ENCODE measurements at places on chromosomes 6 and 20. TPM values are rescaled to one million over a fixed set of nuclear protein-coding genes. Genes with fewer than 3 reads are reported as not detected.

VEGFA gene
- total RNA-seq: 50.7 TPM

MYBL2 gene
- total RNA-seq: 85.4 TPM

SLC13A3 gene
- total RNA-seq: not detected

SH3BGRL2 gene
- not detected for total RNA-seq

FNDC1 gene
- total RNA-seq: not detected

GRIK2 gene
- total RNA-seq: not detected

DNA sequence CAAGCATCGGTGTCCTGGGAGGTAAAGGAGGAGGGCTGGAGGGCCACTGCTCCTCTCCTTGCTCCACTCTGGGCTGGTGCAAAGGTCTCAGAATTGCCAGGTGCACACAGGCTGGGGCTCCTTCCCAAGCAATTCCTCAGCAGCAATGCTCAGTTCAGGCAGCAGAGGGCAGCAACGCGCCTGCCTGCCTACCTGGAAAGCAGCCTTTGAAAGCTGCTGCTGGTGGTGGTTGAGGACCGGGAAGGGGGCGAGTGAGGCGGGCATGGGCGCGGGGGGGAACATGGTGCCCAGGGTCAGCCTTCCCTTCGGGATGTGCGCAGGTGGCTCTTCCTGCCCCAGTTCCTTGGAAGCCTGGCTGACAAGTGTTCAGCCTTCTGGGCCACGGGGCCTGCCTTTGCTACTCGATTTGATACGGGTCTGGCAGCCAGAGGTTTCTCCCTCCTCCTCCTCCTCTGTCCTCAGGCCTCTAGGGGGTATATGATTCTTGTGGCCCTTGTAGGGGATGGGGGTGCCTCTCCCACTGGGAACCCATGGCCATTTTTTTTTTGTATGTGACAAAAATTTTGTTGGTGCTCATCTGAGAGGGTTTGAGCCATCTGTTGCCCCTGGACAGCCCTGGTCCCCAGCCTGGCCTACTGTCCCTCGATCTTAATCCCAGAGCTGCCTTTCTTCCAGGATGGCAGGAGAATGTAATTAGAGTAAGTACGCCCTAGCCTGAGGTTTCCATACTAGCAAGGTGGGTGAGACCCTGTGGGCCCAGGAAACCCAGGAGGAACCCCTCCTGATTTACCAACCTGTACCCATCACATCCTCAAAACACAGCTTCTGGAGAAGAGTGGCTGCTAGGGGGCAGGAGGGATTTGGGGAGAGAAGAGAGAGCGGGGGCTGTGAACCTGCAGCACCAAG is 20.1 kb downstream of the MRPS18A start:
- DNase-seq: peak; percentile 71

DNA sequence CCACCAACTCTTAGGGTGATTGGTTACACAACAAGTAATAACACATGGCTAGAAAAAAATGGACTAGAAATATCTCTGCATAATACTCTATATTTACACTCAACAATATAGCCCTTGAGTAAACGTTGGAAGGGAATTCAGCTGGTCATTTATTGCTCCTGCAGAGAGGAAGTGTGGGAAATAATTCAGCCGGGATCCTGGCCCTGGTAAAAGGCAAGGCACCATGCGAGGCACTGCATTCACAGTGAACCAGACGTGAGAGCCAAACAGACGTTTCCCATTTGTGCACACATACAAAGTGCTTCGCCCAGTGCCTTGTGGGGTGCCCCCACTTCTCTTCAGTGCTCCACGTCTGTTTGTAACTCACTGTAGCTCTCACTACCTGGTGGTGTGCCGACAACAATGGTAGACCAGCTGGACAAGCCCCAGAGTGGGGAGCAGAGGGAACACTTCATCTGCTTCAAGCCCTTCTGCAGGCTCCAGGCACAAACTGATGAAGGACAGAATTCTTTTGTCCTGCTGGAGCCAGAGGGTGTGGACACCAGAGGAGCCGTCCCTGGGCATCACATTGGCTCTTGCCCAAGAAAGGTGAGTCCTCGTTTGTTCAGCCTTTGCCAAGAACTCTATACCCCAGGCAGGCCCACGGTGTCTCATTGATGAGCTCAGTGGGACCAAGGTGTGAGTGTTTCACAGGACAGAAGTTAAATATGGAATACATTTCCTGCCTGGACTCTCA is 18.8 kb downstream of the SYNDIG1 start:
- DNase-seq: no peak

- no peak for DNase-seq
These were observed 10.9 kb upstream of the F13A1 start for GRCh38 chr6:6331393-6331792.

- no peak for DNase-seq
These were observed 84.4 kb downstream of the SAMD3 start for GRCh38 chr6:130138116-130138908.

GRCh38 chr6:53894091-53894490 is 99.3 kb downstream of the LRRC1 start:
- no peak for DNase-seq

DNA sequence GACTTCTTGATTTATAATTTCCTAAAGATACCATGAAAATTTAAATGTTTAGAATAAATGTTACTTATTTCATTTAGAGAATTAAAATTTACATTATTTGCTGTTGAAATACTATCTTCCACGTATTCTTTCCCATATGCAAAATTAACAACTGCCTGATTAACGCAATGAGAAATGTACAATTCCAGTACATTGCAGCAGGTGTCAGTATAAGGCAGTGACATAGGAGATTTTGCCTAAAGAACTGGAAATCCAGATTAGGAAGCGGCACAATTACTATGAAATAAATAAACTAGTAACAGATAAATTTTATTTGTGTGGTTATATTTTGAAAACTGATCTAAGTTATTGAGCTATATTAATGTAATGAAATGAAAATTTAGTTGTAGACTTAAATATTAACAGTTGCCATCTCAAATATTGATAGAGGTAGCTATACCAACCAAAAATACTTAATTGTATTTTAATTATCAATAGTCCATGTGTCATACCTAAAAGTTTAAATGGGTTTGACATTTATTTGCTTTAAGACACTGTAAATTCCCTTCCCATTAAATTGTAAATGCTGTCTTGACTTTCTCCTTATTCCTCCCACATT is 300.2 kb downstream of the UTRN start:
- no peak for DNase-seq

GRCh38 chr6:25954756-25955155 is 7.8 kb upstream of the TRIM38 start:
- DNase-seq: no peak

DNA sequence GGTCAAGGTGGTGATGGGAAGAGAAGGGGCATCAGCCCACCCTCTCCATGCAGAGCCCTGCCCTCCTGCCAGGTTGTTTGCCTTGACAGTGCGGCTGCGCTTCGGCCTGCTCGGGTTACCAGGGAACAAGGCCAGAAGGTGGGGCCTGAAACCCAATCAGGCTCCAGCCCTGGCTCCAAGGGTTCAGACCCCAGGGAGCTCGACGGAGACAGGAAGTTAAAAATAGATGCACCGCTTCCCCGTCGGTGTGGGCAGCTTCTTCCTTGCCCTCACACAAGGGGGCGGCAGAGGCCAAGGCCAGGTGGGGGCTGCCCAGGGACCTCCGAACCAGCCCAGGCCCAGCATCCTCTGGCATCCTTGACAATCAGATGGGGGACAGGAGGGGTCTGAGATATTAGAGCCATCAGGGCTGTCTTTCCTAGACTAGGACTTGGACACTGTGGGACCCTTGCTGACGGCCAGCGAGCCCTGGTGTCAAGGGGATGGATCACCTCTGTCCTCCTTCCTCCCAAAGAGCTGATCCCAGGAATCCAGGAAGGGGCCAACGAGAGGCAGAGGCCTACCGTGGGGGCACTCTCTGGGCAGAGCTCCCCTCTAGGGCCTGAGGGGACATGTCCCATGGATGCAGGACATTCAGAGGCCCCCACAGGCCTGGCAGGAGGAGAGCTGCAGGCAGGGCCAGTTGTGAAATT is 65.2 kb downstream of the RIPOR3 start:
- no peak for DNase-seq

- no peak for DNase-seq
These were observed 53.6 kb downstream of the CDS2 start for GRCh38 chr20:5180421-5180820.

DNA sequence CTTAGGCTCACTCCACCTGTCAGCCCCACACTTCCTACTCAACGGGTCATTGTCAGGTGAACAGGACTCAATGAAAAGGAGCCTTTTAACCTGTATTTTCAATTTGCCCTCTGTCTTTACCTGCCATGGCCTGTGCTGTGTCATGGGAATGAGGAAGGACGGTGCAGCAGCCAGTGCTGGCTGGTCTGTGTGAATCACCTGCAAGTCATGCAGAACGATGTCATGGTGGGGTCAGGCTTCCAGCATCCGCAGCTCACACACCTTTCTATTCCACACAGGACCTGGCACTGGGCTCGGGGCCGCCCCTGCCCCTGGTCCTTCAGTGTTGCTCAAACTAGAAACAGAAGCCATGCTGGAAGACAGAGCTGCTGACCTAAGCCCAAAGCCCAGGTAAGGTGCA is 188.7 kb upstream of the GMDS start:
- no peak for DNase-seq

DNA sequence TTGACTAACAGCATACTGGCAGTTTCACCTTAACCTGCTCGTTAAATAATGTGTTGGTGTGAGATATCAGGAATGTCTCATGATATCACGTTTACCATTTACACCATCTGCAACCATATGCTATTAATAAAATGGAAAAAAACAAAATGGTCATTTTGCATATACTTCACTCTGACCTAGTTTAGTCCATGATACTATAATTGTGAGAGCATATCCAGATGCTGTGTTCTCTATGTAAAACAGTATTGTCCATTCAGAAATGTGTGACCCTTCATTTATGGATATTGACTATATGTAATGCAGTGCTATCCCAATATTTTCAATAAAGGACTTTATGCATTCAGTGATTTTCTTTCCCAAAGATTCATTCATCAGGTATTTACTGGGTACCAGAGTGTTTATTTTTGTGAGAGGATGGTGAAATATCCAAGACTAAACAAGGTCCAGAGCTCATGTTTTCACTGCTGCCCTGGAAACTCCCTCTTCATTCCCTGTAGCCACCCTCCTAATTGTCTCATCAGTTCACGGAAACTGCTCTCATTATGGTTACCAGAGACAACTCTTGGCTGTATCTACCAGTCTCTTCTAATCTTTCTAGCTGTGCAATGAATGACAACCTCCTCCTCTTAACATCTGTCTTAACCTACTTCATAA is 25.7 kb upstream of the HINT3 start:
- DNase-seq: no peak

GRCh38 chr6:130307752-130308361 is 58.0 kb upstream of the TMEM200A start:
- DNase-seq: no peak

GRCh38 chr6:8738951-8739350 is 303.6 kb upstream of the SLC35B3 start:
- DNase-seq: no peak

DNA sequence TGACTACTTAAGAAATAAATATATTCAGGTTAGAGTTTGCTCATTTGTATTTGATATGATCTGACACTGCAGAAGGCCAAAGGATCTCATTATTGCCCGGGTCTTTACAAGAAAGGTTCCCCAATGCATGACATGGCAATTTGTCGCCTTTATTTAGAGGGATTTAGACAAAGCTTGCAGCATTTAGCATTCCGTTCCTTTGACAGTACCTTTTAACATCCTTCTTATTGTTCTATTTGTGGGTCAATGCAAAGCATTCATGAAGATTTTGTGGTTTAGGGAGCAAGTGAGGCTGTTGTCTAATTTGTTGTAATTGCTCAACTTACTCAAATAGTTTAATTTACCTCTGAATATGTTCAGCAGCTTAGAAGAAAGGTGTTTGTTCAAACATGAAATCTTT is 230.8 kb upstream of the FLRT3 start:
- DNase-seq: no peak

DNA sequence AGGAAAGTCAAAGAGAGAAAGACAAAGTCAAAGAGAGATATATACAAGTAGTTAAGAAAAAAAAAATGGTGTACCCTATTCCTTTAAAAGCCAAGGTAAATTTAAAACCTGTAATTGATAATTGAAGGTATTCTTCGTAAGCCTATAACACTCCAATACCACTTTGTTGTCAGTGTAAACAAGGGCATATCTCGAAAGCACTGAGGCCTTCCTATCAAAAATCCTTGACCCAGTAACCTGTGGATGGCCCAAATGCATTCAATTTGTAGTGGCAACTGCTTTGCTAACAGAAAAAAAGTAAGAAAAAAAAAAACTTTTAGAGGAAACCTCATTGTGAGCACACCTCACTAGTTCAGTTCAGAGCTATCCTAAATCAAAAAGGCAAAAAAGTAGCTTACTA is 39.3 kb upstream of the SAMD3 start:
- DNase-seq: no peak

DNA sequence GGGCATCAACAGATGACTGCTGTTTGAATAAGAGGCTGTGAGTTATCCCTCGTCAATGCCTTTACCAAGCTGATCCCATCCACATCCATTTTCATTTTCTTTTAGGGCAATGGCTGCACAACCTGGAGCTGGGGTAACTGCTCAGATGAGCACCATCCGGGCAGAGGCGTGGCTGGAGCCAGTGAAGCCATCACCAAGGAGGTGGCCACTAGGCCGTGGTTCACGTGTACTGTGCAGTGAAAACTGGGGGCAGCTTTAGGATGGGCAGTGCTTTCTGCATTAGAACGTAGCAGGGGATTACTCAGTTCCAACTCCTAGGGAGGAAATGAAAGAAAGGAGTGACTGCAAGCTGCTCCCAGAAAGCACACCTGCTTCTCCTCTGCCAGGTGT is 51.2 kb downstream of the RRBP1 start:
- DNase-seq: no peak

- no peak for DNase-seq
These were observed 163.6 kb downstream of the SLC16A10 start for GRCh38 chr6:111250791-111251354.

DNA sequence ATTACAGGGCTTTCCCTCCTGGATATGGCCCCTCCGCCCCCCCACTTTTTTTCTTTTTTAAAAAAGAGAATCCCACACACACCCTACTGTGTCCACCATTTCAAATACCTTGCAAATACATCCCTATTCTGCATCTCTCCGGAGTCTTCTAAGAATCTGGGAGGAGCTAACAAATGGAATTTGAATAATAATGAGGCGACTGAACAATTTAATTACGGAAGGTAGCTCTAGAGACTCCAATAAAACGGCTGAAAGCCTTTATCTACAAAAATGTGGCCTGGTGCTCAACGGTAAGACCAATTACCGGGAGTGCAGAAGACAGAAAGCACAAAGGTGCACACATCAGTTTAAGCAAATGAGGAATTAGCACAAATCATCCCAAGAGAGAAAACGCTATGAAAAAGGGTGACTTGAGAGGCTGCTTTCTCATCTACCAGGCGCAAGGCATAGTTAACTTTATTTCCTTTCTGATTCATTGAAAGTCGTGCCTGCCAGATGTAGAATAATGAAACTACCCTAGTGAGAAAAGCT is 1.8 kb downstream of the RRAGD start:
- DNase-seq: no peak

DNA sequence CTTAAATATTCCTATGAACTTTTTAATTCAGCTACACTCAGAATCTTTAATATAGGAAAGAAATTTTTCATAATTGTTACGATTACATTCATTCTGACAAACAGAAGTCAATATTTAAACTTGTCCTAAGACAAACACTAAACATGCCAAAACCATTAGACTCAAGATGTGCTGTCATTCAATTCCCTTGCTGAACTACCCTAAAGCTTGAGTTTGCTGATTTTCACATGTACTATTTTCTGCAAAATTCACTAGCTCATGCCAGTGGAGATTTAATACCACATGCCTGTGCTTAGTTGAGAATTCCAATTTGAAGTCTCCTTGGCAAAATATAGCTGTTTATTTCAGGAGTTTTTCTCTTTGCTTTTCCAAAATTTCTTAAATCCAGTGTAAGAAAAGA is 448.0 kb downstream of the COL12A1 start:
- DNase-seq: no peak

- no peak for DNase-seq
These were observed 286.0 kb downstream of the ADGB start for GRCh38 chr6:146884728-146885127.
